ENCODE measurements at places on chromosomes 1 and 21.

DNA sequence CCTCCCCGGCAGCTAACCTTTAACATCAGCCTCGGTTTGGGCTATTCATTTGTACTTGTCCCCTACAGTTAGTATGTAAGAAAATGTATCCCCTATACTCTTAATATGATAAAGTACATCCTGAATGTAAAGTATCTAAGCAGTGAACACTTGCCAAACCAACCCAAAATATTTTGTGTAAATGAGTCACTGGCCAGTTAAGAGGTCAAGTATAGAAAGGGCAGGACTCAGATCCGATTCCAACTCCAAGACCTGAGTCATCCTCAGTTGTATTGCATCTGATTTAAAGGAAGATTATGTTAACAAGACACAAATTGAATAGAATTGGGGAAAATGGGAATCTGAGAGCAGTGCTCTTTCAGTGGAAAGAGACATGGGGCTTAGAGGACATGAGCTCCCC lies 84.4 kb downstream of the CD58 start:
- no peak for DNase-seq

GRCh38 chr1:219432191-219432606 lies 180.7 kb downstream of the ZC3H11B start:
- DNase-seq = no peak

- DNase-seq = no peak
Observed at GRCh38 chr1:31943546-31944184, 5.5 kb upstream of the PTP4A2 start.

DNA sequence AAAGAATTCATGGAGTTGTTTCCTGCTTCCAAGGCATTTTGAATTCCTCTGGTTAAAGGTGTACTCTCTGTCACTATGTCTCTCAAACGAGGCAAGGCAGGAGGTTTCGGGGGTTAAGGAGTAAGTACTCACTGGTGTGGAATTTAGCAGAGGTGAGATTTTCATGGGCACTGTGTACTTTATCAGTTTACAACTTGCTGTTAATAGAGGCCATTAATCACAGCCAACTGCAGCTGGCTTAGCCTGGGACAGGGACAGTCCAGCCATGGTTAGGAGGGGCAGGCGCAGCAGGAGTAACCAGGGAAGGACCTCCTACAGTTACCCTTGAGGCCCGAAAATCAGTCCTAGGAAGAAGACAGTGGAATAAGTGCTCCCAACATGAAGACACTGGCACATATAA lies 18.1 kb upstream of the TMEM9 start:
- no peak for DNase-seq

GRCh38 chr1:61221642-61222041 lies 139.3 kb downstream of the NFIA start:
- no peak for DNase-seq

GRCh38 chr1:206059355-206059915 lies 6.5 kb downstream of the RHEX start:
- no peak for DNase-seq

DNA sequence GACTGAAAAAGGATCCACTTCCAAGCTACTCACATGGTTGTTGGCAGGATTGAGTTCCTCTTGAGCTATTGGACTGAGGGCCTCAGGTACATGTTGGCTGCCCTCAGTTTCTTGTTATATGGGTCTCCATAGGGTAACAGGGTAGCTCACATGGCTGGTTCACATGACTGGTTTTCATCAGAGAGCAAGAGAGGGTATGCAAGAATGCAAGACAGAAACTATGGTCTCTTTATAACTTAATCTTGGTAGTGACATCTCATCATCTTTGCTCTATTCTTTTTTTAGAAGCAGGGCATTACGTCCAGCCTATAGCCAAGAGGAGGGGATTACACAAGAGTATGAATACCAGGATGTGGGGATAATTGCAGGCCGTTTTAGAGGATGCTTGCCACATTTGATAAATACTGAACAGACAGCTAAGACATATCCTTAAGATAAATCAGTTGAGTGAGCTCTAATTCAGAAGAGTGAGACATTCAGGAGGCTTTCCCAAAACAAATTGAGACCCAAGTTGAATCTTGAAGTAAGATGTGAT lies 100.2 kb downstream of the HMCN1 start:
- no peak for DNase-seq

DNA sequence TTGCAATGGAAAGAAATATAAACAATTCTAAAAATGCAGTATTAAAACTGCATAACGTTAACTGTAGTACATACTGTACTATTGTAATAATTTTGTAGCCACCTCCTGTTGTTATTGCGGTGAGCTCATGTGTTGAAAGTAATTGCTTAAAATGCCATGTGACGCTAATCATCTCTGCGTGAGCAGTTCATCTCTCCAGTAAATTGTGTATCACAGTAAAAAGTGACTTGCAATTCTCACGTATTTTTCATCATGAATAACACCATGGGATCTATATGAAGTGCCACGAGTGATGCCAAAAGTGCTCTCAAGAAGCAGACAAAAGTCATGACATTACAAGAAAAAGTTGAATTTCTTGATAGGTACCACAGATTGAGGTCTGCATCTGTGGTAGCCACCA lies 82.4 kb upstream of the CYYR1 start:
- DNase-seq = no peak

DNA sequence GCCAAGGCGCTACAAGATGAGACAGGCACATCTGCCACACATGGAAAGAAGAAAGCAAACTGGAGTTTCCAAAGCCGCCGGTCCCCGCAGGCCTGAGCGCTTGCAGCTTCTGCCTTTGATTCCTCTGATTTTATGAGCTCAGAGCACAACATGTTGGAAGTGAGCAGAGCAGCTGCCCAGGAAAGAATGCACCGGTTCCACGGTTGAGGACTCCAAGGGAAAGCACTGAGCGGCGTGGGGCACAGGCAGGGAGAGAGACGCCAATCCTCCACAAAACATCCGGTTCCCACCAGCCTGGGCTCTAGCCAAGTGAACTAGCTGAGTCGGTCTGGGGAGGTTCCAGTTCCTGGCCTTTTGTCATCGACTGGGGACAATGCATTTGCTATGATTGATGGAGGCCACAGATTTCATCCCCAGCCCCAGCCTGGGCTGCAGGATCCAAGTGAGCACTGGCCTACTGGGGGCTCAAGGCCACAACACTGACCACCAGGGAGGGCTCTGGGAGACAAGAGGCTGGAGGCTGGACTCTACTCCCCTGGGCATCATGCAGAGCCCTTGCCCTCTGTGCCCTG lies 253.1 kb upstream of the IRF2BP2 start:
- DNase-seq = no peak

DNA sequence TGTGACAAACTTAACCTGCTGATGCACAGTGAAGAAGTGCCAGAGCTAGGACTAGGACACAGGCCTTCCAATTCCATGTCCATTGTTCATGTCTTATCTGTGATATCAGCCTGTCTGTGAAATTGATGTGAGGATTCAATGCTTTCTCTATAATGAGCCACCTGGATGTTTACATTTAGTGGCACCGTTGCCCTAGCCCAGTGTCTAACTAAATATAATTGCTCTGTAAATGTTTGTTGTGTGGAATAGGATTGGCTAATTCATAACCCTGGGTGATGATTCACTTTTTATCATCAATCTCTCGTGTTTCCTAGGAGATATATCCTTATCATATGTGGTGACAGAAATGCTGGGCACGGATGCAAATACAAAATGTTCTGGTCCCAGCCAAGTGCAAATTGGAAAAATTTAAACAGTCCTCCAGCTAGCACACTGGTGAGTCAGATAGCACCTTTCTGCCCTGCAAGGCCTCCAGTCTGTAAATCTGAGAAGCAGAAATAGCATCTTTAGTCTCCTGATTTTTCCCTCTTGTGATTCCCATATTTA lies 46.9 kb upstream of the GNG12 start:
- DNase-seq = no peak

- no peak for DNase-seq
Observed at GRCh38 chr1:194295685-194296084, 1109.3 kb upstream of the B3GALT2 start.

- no peak for DNase-seq
Observed at GRCh38 chr21:34046917-34047316, 26.5 kb upstream of the MRPS6 start.

GRCh38 chr1:153565529-153566374 lies at the start of gene S100A2:
Gene S100A2 (minus strand): TSS chr1:153565844. CDS start chr1:153563877, 1,967 bp downstream.
- DNase-seq = peak; percentile 30

GRCh38 chr1:164801791-164802502 lies 243.0 kb downstream of the PBX1 start:
- no peak for DNase-seq

GRCh38 chr1:54965624-54966340 lies 14.6 kb upstream of the TMEM61 start:
- DNase-seq = no peak

DNA sequence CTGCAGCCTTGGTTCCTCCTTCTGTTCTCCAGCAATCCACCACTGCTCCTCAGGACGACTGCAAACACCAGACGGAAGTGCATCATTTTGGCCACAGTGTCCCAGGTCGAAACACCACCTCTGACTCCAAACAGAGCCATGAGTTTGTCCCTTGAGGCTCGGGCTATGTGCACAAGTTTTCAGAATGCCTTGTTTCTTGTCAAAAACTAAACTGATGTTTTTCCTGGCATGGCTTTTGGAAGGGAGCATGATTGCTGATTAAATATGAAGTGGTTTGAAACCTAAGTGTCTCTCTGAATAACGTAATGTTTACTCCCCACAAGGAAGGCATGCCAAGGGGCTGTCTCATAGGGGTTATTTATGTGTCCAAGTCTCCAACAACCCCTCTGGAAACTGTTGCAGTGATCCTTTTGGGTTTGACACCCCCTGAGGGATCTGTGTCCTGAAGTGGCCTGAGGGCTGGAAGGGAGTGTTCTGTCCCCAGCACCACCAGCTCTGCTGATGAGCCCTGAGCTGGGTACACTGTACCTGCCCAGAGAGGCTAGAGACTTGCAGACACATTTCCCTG lies 132.7 kb downstream of the PLPP3 start:
- no peak for DNase-seq

- no peak for DNase-seq
Observed at GRCh38 chr1:210496063-210496462, 167.4 kb downstream of the HHAT start.

DNA sequence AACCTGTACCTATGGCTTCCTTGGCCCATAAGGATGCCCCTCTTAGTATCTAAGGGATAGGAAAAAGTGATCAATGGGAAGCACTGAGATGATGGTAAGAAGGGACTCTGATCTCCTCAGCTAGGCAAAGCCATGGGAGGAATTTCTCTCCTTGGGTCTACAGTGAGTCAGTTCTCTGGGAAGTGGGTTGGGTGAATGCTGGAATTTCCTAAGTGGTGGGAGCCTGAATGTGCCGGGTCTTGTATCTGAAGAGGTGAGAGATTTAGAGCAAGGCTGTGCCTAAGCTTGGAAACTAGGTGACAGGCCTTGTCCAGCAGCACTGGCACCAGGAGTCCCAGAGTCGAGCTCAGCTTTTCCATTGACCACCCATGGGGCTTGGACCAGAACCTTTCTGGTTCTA lies 96.3 kb upstream of the SLC2A1 start:
- DNase-seq = no peak

- no peak for DNase-seq
Observed at GRCh38 chr1:93585059-93585966, 96.3 kb downstream of the BCAR3 start.

DNA sequence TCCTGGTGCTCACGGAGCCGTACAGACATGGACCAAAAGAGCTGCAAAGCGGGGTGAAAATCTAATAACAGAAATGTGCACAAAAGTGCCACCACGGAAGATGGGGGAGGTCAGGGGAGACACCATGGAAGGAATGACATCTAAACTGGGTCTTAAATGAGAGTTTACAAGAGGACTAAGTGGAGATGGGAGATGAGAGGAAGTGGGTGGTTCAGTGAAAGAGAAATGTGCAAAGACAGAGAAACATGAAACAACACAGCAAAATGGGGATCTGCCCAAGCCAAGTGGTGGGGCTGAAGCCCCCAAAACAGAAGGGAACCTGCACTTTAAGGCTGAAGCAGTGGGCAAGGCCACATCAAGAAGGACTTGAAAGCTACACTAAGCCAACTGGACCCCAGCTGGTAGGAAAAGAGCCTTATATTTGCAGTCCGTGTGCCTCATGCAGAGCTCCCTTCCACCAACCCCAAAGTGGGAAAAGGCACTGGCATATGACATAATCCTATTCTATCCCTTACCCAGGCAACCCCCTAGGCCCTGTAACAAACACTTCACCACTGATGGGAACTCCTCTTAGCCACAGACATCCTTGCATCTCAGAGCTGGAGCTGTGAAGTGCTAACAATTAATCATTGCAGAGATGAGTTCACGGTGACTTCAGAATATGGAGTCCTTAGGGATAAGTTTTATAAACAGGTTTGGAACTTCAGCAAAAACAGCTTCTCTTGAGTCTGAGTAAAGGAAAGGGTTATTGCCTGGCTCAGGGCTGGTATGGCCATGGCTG lies 198.6 kb upstream of the EDN2 start:
- no peak for DNase-seq

GRCh38 chr1:41608211-41608610 lies 123.7 kb upstream of the EDN2 start:
- no peak for DNase-seq

DNA sequence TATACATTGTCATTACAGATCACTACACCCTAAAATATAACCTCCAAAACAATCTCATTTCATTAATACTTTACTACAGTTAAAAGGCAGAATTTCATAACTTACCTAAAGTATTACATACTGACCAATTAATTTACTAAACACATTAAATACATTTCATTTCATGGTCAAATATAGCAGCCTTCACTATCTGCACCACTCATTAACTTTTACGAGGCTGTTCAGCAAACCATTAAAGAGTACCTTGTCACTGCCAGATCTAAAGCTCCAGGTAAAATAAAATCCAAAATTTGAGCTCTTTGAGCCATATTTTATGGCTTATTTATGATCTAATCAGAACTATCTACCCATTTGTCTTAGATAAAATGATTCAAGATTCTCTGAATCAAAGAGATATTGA lies 66.4 kb upstream of the RBM34 start:
- no peak for DNase-seq

- DNase-seq = no peak
Observed at GRCh38 chr1:27831568-27832410, 1.2 kb downstream of the PPP1R8 start.

Measured in activated effector memory CD4-positive, alpha-beta T cell treated with Interleukin-2 at 50 U/mL for 16 hours (primary cell).